SJSA1 (cell line): ENCODE measurements at places on chromosomes 3 and 15. TPM values are rescaled to one million over a fixed set of nuclear protein-coding genes. Genes with fewer than 3 reads are reported as not detected.

The CACNA2D2 gene
- not detected in 2 replicates for total RNA-seq

The ASB14 gene
- total RNA-seq, result not detected in 2 replicates

The DUOXA2 gene
- total RNA-seq, result not detected in 2 replicates

The GOLGA6C gene
- total RNA-seq, result not detected in 2 replicates

The SEMA3G gene
- total RNA-seq, result 0.13 TPM in 1 of 2 replicates, not detected in the other

The ERC2 gene
- total RNA-seq, result 0.13 and 0.81 TPM in 2 replicates

The CPLX3 gene
- 0.13 TPM in 1 of 2 replicates, not detected in the other for total RNA-seq

The THRB gene
- total RNA-seq, result 1.5 and 3.2 TPM in 2 replicates

The GNAT1 gene
- not detected in 2 replicates for total RNA-seq

The NSMCE3 gene
- 11.1 and 14.7 TPM in 2 replicates for total RNA-seq

The DNAH12 gene
- not detected in 2 replicates for total RNA-seq

DNA sequence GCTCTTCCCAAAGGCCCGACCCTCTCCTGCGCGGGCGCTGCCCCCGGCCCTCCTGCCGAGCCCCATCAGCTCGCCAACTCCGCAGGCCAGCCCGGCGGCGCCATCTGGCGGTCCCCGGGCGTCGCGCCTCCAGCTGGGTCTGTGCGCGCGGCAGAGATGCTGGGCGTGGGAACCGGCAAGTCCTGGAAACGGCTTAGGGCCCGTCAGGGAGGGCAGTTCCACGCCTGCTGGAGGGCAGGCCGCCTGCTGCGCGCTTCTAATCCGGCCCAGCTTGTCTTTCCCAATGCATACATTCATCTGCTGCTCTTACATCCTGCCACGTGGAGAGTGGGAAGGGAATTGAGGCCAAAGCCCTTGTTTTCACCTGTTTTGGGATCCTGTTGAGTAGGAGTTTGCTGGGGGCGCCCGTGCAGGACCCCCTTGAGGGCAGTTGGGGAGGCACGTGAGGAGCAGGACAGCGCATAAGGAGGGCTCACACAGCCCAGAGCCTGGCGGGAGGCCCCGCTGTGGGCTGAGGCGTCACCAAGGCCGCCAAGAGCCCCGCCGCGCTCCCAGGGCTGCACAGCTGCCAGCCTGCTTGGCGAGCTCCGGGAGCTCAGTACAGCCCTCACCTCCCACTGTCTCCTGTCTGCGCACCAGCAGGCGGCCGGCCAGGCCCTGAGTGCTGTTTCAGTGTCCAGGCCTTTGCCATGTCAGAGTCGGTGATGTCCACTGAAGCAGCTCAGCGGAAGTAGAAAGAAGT lies 165.6 kb downstream of the NSMCE3 start:
- H3K4me1 ChIP-seq, result no peaks in the 10 kb centered on the region
- no peak for DNase-seq
- H3K27ac ChIP-seq, result no peak overlapping the region
- no peak overlapping the region for H3K4me3 ChIP-seq

- no peak for DNase-seq
- H3K4me3 ChIP-seq, result no peak overlapping the region
- H3K27ac ChIP-seq, result no peak overlapping the region
- H3K36me3 ChIP-seq, result no peaks in the 10 kb centered on the region
- no peaks in the 10 kb centered on the region for H3K4me1 ChIP-seq
These were observed 297.0 kb downstream of the CGGBP1 start for GRCh38 chr3:87761795-87762194.

- DNase-seq, result no peak
- no peak overlapping the region for H3K27ac ChIP-seq
- no peaks in the 10 kb centered on the region for H3K4me1 ChIP-seq
- H3K4me3 ChIP-seq, result no peak overlapping the region
- peaks cover 10% of the 10 kb centered on the region for H3K27me3 ChIP-seq
- no peaks in the 10 kb centered on the region for H3K36me3 ChIP-seq
These were observed 17.7 kb downstream of the REC114 start for GRCh38 chr15:73460662-73461061.

GRCh38 chr3:56812754-56813652 lies 11.3 kb upstream of the ARHGEF3 start:
- H3K4me1 ChIP-seq, result no peaks in the 10 kb centered on the region
- no peaks in the 10 kb centered on the region for H3K27me3 ChIP-seq
- DNase-seq, result no peak
- H3K36me3 ChIP-seq, result no peaks in the 10 kb centered on the region

- no peaks in the 10 kb centered on the region for H3K36me3 ChIP-seq
- no peak overlapping the region for H3K4me3 ChIP-seq
- peak; percentile 5 for DNase-seq
- no peaks in the 10 kb centered on the region for H3K4me1 ChIP-seq
These were observed 95.0 kb upstream of the ALDH1A3 start for GRCh38 chr15:100784493-100785180.

- DNase-seq, result no peak
- no peaks in the 10 kb centered on the region for H3K36me3 ChIP-seq
- H3K27ac ChIP-seq, result no peak overlapping the region
- H3K4me1 ChIP-seq, result peaks cover 22% of the 10 kb centered on the region
- H3K27me3 ChIP-seq, result no peaks in the 10 kb centered on the region
- H3K4me3 ChIP-seq, result no peak overlapping the region
These were observed 127.1 kb downstream of the KLF13 start for GRCh38 chr15:31453558-31454318.

DNA sequence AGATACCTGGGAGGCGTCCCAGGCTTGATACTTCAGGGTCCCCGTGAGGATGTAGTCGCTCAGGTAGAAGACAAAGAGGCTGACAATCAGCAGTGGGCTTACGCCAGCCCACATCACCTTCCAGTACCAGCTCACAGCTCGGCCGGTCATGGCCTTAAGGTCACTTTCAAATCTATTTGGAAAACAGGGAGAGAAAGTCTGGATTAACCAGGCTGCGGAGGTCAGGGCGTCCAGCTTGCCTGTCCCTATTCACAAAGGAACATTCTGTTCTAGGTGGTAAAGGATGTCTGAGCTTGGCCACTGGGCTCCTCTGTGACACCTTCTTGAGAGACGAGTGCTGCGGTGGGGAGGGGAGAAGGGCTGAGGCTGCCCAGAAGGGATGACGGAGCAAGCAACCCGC lies 36.5 kb downstream of the SLC6A20 start:
- no peaks in the 10 kb centered on the region for H3K36me3 ChIP-seq
- H3K4me3 ChIP-seq, result no peak overlapping the region
- H3K27me3 ChIP-seq, result no peaks in the 10 kb centered on the region
- no peaks in the 10 kb centered on the region for H3K4me1 ChIP-seq

GRCh38 chr15:67785431-67785830 lies 39.9 kb upstream of the SKOR1 start:
- no peak overlapping the region for H3K27ac ChIP-seq
- no peak overlapping the region for H3K4me3 ChIP-seq
- no peaks in the 10 kb centered on the region for H3K27me3 ChIP-seq
- no peaks in the 10 kb centered on the region for H3K4me1 ChIP-seq

- H3K27me3 ChIP-seq, result no peaks in the 10 kb centered on the region
- DNase-seq, result no peak
- peaks cover 6% of the 10 kb centered on the region; the same call in 1 of the 2 replicates for H3K36me3 ChIP-seq
- no peak overlapping the region for H3K27ac ChIP-seq
These were observed 9.8 kb downstream of the MSL2 start for GRCh38 chr3:136186344-136186743.

DNA sequence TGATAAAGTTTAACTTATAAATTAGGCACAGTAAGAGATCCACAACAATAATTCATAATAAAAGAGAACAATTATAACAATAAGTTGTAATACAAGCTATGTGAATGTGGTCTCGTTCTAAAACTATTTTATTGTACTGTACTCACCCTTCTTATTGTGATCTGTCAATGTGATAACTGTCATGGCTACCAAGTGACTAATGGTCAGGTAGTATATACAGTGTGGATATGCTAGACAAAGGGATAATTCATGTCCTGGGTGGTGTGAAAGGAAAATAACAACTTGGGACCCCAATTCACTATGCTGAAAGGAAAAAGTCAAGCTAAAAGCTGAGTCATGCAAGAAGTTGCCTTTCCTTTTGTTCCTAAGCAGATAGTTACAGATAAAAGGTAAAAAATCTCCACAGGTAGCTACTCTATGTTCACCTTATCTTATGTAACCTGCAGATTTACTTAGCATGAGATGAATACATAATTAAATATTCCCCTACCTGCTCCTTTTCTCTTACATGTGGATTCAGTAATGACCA lies 10.7 kb upstream of the CYP8B1 start:
- no peak for DNase-seq
- H3K27me3 ChIP-seq, result no peaks in the 10 kb centered on the region
- H3K27ac ChIP-seq, result no peak overlapping the region
- H3K4me1 ChIP-seq, result peaks cover under 1% of the 10 kb centered on the region; the same call in 1 of the 2 replicates

GRCh38 chr3:31704591-31705179 lies 172.0 kb downstream of the STT3B start:
- DNase-seq, result peak; percentile 14
- 0 out of 2 replicates have a peak, but pooled peaks cover 6% of the 10 kb centered on the region for H3K4me1 ChIP-seq
- H3K27ac ChIP-seq, result no peak overlapping the region
- H3K36me3 ChIP-seq, result 0 out of 2 replicates have a peak, but pooled peaks cover 2% of the 10 kb centered on the region
- H3K27me3 ChIP-seq, result no peaks in the 10 kb centered on the region
- no peak overlapping the region for H3K4me3 ChIP-seq

DNA sequence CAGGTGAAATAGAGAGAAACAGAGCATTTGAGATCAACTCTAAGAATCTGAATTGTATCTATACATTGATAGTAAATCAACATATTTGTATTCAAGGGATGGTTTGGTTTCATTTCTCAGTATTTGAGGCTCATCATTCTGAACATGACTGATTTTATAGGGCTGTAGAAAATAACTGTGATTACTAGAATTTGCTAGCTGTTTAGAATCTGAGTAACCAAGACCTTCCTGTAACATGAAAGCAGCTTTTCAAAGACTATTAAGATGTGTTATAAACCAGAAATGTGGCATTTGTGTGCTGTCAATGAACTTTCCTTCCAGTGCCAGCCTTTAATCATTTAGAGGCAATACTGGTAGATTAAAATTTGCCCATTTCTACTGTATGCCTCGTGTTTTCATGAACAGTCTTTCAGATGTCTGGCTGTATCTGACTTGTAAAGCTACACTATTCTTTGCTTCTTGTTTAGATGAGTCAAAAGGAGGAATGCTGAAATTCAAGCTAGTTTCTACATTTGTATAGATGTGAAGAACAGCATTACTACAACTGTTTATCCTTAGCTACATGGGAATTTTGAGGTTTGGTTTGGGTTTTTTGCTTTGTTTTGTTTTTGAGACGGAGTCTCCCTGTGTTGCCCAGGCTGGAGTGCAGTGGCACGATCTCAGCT lies 137.3 kb upstream of the BHLHE40 start:
- peak overlapping the region; percentile 91 for H3K27ac ChIP-seq
- no peak overlapping the region for H3K4me3 ChIP-seq
- H3K36me3 ChIP-seq, result no peaks in the 10 kb centered on the region
- peaks cover 23% of the 10 kb centered on the region for H3K4me1 ChIP-seq
- no peaks in the 10 kb centered on the region for H3K27me3 ChIP-seq

GRCh38 chr3:59290358-59290757 lies 240.5 kb upstream of the CFAP20DC start:
- no peak overlapping the region for H3K4me3 ChIP-seq
- peaks cover 10% of the 10 kb centered on the region for H3K4me1 ChIP-seq
- DNase-seq, result no peak

- no peak overlapping the region for H3K4me3 ChIP-seq
- H3K27me3 ChIP-seq, result no peaks in the 10 kb centered on the region; the same call in 1 of the 2 replicates
- H3K4me1 ChIP-seq, result peaks cover 6% of the 10 kb centered on the region; the same call in 1 of the 2 replicates
- no peak overlapping the region for H3K27ac ChIP-seq
These were observed 1.3 kb downstream of the ADAMTSL3 start for GRCh38 chr15:83655237-83655616.

DNA sequence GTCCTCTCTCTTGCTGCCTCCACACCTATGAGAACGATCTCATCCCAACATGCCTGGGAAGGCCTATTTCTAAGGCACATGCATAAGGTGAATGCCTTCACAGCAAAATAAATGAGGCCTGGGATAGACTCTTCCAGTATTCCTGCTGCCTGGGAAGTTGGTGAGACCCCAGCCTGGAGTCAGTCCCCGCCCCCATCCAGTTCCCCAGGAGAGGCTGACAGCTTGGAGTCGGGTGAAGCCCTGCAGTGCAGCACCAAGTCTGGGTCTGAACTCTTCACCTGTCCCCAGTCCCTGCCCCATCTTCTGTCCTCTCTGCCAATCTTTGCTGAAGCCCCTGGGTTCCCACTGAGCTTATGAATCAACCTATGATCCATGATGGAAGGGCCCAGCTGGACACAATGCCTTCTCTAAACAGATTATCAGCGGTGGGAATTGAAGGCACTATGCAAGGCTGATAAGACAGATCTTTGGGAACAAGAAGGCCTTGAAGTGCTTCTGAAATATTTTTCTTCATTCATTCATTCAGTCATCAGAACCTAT lies 10.2 kb upstream of the APBA2 start:
- H3K27me3 ChIP-seq, result no peaks in the 10 kb centered on the region
- no peaks in the 10 kb centered on the region for H3K36me3 ChIP-seq
- H3K4me3 ChIP-seq, result no peak overlapping the region
- DNase-seq, result no peak
- no peak overlapping the region for H3K27ac ChIP-seq

GRCh38 chr15:91199511-91199910 lies 99.5 kb downstream of the SV2B start:
- DNase-seq, result no peak
- no peaks in the 10 kb centered on the region for H3K27me3 ChIP-seq
- no peak overlapping the region for H3K27ac ChIP-seq

DNA sequence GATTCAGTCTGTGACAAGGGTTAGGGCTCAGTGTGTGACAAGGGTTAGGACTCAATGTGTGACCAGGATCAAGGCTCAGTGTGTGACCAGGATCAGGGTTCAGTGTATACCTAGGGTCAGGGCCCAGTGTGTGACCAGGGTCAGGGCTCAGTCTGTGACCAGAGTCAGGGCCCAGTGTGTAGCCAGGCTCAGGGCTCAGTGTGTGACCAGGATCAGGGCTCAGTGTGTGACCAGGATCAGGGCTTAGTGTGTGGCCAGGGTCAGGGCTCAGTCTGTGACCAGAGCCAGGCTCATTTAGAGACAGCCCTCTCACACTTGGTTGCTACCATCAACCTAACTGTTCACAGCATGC lies 24.2 kb downstream of the LOXL1 start:
- no peak overlapping the region for H3K4me3 ChIP-seq
- H3K27ac ChIP-seq, result no peak overlapping the region
- H3K36me3 ChIP-seq, result no peaks in the 10 kb centered on the region; the same call in 1 of the 2 replicates

DNA sequence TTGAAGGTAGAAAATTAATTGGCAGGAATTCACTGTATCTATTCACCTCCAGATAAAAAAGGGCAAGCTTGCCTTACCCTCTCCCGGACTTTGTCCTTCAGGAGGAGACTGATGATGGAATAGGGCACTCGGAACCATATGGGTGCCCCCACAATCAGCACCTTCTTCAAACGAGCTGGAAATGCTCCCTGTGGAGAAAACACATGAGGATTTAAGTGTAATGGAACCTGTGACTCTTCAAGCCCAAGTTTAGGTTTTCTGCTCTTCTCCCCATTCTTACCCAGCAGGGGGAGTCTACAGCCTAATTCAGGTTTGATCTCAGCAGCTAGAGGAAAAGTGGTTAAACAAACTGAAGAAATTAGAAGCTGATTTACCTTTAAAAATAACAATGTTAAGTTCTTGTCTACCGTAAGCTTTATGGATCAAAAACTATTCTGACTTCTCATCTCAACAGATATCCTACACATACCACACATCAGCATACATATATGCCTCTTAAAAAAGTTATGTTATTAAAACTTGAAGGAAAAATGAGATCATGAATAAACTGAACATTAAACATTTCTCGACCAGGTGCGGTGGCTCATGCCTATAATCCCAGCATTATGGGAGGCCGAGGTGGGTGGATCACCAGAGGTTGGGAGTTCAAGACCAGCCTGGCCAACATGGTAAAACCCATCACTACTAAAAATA lies 57.5 kb upstream of the SIN3A start:
- H3K4me3 ChIP-seq, result no peak overlapping the region
- H3K36me3 ChIP-seq, result peaks cover 64% of the 10 kb centered on the region
- no peaks in the 10 kb centered on the region for H3K27me3 ChIP-seq
- H3K27ac ChIP-seq, result no peak overlapping the region
